NCI-H1105 treated with DMSO at 0.1 percent for 48 hours (cell line): ENCODE measurements at places on chromosomes 2 and 18.

DNA sequence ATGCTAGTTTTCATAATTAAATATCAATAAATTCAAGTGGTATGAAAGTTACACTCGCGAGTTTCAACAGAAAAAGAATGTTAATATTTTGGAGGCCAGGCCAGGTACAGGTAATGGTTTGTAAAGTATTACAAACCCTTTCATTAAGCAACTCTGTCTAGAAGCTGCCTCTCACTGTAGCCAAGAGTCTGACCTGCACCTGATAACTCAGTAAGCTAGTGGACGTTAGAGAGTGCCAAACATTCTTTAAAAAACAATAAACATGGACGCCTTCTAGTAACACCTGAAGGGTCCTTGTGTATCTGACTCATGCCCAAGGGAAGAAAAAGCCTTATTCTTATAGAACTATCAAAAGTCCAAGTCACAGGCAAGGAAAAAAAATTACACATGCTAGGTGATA, 70.2 kb downstream of the MBD2 start:
- DNase-seq: no peak

DNA sequence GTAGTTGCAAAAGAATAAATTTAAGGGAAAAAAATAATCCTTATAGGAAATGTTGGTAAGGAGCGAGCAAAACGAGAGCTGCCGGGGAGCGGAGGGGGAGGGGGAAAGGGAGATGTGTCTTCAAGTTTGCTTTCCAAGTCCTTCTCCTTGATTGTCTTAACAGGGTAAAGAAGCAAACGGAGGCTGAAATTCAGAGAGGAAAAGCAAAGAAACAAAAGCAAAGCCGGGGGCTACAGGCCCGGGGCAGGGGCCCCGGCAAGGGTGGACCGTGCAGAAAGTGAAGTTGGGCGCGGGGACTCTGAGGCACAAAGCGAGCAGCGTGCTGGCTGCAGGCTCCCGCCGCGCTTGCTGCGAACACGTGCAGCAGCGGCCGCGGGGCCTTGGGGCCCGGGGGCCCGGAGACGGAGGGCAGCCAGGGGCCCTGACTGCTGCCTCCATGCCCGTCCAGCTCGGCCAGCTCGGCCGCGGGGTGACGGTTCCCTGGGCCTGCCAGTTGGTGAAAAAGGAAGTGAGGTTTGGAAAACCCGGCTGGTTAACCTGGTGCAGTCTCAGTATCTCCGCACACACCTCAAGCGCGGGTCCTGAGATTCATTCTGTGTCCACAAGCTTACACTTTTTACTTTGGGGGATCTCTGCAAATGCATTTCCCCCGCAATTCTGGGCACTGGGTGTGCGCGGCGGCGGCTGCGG, 4.1 kb downstream of the BCL11A start:
- DNase-seq: peak; percentile 52

DNA sequence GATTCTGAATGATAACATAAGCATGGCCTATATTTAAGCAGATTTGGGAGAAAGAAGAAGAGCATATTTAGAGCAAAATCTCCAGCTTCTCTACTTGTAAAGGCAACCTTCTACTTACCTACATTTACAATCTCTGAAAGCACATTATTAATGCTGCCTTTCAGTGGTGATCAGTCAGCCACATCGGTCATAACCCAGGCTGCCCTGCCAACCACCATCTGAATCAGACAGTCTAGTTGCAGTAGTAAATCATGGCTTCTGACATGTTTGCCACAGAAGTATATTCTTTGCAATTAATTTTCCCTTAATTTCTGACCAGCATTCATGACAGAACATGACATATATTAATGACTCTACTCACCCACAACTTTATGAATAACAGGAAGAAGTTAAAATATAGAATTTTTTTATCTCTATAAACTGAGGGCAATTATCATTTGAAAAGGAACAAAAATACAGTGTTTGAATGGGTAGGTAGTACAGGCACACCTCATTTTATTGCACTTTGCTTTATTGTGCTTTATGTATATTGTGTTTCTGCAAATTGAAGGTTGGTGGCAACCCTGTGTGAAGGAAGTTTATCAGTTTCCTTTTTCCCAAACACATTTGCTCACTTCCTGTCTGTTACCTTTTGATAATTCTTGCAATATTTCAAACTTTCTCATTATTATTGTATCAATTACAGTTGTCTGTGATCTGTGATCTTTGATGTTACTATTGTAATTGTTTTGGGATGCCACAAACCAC, 531.6 kb upstream of the CHAC2 start:
- DNase-seq: peak; percentile 6

- no peak for DNase-seq
Measured at GRCh38 chr2:231894566-231895380, 31.4 kb downstream of the NPPC start.

- DNase-seq: no peak
Measured at GRCh38 chr2:109148117-109148746, 19.2 kb downstream of the SH3RF3 start.
